ENCODE measurements at places on chromosomes 13 and 19. TPM values are rescaled to one million over a fixed set of nuclear protein-coding genes. Genes with fewer than 3 reads are reported as not detected.

ZNF112 gene
- total RNA-seq: 11.3 TPM

- ATAC-seq: peak; percentile 85
These were observed 753.9 kb downstream of the OLFM4 start for GRCh38 chr13:53782488-53782961.

GRCh38 chr13:82358284-82358683 lies 1524.0 kb downstream of the SLITRK1 start:
- no peak for ATAC-seq

DNA sequence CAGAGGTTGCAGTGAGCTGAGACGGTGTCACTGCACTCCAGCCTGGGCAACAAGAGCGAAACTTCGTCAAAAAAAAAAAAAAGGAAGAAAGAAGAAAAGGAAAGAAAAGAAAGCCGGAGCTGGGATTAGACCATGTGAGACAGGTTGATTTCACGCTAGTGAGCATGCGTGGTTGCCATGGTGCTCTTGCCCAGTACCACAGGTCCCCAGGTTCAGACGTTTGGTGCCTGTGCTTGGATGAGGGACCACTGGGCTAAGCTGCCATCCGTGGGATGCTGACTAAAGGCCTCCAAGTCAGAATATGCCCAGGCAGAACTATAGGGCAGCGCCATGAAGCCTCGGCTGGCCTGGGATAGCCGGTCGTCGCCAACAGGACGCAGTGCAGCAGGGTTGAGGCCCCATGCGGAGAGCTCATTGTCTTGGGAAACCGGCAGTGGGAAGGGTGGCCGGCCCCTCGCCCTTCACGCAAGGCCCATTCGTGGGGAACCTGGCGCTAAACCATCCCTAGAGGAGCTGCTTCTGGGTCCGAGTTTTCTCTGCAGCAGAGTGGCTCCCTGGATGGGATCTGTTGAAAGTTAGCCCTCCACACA lies 7.2 kb upstream of the TEX101 start:
- no peak for ATAC-seq

DNA sequence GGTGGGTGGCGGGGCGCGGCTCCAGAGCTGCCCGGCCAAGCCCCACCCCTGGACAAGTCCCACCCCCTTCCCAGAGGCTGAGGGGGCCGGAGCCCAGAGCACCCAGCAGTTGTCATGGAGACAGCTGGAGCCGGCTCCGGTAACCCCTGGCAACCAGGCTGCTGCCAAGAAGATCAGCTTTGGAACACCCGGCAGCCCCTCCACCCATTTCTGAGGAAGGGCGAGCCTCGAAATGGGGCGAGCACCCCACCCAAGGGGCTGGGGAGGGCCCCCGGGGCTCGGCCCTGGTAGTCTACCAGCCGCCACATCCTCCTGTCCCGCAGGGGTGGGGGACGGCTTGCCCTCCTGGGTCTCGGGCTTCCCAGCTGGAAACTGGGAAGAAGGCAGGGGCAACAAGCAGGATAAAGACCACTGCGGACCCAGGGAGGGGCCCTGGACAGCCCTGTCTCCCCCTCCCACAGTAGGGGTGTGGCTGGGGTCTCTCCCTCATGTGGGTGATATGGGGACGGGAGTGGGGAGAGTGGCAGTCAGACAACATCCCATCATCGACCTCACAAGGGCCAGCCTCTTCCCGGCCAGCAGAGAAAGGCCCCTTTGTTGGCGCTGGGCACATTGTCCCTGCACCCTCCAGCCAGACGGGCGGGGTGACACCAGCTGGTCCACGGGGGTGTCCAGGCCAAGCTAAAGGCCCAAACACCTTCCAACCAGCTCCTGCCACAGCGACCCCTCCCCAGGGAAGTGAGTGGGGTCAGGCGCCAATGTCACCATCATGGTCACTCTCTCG lies 1.5 kb downstream of the CERS1 start:
- ATAC-seq: peak; percentile 52

Measured in motor neuron (in vitro differentiated cells).